ENCODE measurements at places on chromosomes 12 and 14.

DNA sequence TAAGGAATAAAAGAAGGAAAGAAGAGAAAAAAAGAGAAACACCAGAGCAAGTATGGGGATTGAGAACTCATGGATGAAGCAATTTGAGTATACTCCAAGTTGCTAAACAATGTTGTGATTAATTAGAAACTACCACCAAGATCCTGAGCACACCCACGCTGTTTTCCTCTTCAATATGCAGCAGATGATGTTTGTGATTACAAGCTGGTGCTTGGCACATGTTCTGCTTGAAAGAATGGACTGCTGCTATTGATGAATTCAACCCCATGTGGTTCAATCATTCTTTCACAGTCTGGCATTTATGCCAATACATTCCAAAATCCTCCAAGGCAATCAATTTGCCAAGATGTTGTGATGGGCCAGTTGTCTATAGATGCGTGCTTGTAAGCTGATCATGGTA, 146.8 kb downstream of the SLC2A13 start:
- no peak for DNase-seq

GRCh38 chr12:14261096-14261495, 104.4 kb upstream of the ATF7IP start:
- no peak for DNase-seq

GRCh38 chr14:89256283-89256682, 160.8 kb downstream of the FOXN3 start:
- DNase-seq = no peak

DNA sequence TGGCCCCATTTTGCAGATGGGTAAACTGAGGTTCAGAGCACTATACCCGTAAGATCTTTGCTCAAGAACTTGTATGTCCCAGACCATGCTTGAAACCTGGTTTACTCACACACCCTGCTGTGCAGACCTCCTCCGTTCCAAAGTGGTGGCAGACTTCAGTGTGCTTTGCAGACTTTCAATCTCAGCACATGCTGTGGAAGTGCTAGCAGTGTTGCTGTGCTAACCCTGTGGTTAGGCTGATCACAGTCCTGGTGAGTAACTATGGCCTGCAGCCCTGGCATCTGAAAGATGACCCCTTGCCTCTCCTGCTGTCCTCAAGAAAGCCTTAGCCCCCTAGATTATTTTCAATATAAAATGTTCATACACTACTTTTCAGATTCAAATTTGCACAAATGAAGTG, 450.6 kb downstream of the DPF3 start:
- no peak for DNase-seq

GRCh38 chr12:130216031-130216430, 53.8 kb downstream of the FZD10 start:
- DNase-seq = no peak

- DNase-seq = no peak
These were observed 67.6 kb downstream of the RMST start for GRCh38 chr12:97530245-97530644.

- DNase-seq = no peak
These were observed 24.2 kb downstream of the CHST11 start for GRCh38 chr12:104480826-104481440.

GRCh38 chr12:6120796-6121473, 3.5 kb downstream of the VWF start:
- DNase-seq = no peak

- no peak for DNase-seq
These were observed 137.1 kb upstream of the SFSWAP start for GRCh38 chr12:131573631-131574394.

All from activated CD8-positive, alpha-beta memory T cell treated with anti-CD3 and anti-CD28 coated beads, Interleukin-2, amount 50 U/mL, for 4 hours (primary cell).